ENCODE measurements at places on chromosomes 3 and 15. TPM values are rescaled to one million over a fixed set of nuclear protein-coding genes. Genes with fewer than 3 reads are reported as not detected.
A peak's percentile ranks its signal among the peaks of the same experiment; 100 is the strongest.

- peaks cover 9% of the 10 kb centered on the region for H3K4me1 ChIP-seq
- H3K27me3 ChIP-seq = peaks cover 45% of the 10 kb centered on the region
- H3K27ac ChIP-seq = no peak within 1 kb of the TSS
- H3K4me3 ChIP-seq = peak within 1 kb of the TSS; percentile 80
- DNase-seq = peak; percentile 79
- H3K36me3 ChIP-seq = no peaks in the 10 kb centered on the region
These were observed at the start of gene AGTR1 for GRCh38 chr3:148697306-148698189. Gene AGTR1 (plus strand): TSS chr3:148697903. CDS start chr3:148741036, 43,133 bp downstream.

- H3K36me3 ChIP-seq = no peaks in the 10 kb centered on the region
- H3K4me3 ChIP-seq = no peak overlapping the region
- DNase-seq = no peak
- no peak overlapping the region for H3K27ac ChIP-seq
- peaks cover 42% of the 10 kb centered on the region for H3K4me1 ChIP-seq
These were observed 154.9 kb downstream of the PEX5L start for GRCh38 chr3:179881791-179882190.

GRCh38 chr3:125140818-125141595 is 71.5 kb downstream of the SLC12A8 start:
- H3K27me3 ChIP-seq = peaks cover 8% of the 10 kb centered on the region
- no peaks in the 10 kb centered on the region for H3K36me3 ChIP-seq
- H3K4me3 ChIP-seq = peak overlapping the region; percentile 73
- DNase-seq = no peak
- no peak overlapping the region for H3K27ac ChIP-seq

- peaks cover 68% of the 10 kb centered on the region for H3K4me1 ChIP-seq
- H3K27ac ChIP-seq = 0 out of 2 replicates have a peak overlapping the region, but pooled peaks have one; percentile 43
- H3K4me3 ChIP-seq = no peak overlapping the region
- no peaks in the 10 kb centered on the region for H3K27me3 ChIP-seq
- no peak for DNase-seq
These were observed 87.4 kb upstream of the IQSEC1 start for GRCh38 chr3:13160619-13161018.

GRCh38 chr3:188663839-188664238 is 507.9 kb upstream of the TPRG1 start:
- peaks cover 13% of the 10 kb centered on the region for H3K4me1 ChIP-seq
- H3K36me3 ChIP-seq = peaks cover under 1% of the 10 kb centered on the region
- no peak overlapping the region for H3K27ac ChIP-seq
- no peak overlapping the region for H3K4me3 ChIP-seq

- H3K4me3 ChIP-seq = no peak overlapping the region
- no peaks in the 10 kb centered on the region for H3K4me1 ChIP-seq
- no peaks in the 10 kb centered on the region for H3K36me3 ChIP-seq
- H3K27ac ChIP-seq = no peak overlapping the region
These were observed 185.1 kb upstream of the TGFBR2 start for GRCh38 chr3:30421266-30421665.

GRCh38 chr3:67648229-67648628 is 6.2 kb downstream of the SUCLG2 start:
- no peak overlapping the region for H3K27ac ChIP-seq
- H3K4me3 ChIP-seq = no peak overlapping the region
- H3K36me3 ChIP-seq = peaks cover 6% of the 10 kb centered on the region
- H3K27me3 ChIP-seq = no peaks in the 10 kb centered on the region

- H3K27me3 ChIP-seq = peaks cover 53% of the 10 kb centered on the region
- no peak within 1 kb of the TSS for H3K27ac ChIP-seq
These were observed at the start of gene CLSTN2 for GRCh38 chr3:139935016-139935865. Gene CLSTN2 (plus strand): TSS chr3:139935185.

- H3K27me3 ChIP-seq = no peaks in the 10 kb centered on the region
- peak within 1 kb of the TSS; percentile 86 for H3K4me3 ChIP-seq
- H3K27ac ChIP-seq = peak within 1 kb of the TSS; percentile 90
- H3K36me3 ChIP-seq = peaks cover 22% of the 10 kb centered on the region
These were observed at the start of gene RFC4 for GRCh38 chr3:186806089-186807055. Gene RFC4 (minus strand): TSS chr3:186806482. CDS start chr3:186804713, 1,769 bp downstream.

DNA sequence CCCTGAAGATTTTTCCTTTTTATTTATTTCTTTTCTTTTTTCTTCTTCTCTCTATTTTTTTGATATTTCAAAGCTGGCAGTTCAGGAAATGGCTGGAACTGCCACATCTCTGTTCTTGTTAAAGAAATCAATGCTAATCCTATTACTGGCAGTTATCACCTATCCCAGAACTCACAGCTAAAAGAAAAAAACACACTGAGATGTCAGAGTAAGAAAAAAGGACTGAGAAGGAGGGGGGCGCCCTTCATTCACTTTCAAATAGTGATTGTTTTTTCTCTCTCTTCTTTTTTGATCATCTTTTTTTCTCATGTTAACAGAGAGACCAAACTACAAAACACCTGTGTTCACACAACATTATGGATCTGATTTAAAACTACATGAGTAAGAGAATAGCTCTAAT is 337.1 kb downstream of the IL20RB start:
- no peak overlapping the region for H3K4me3 ChIP-seq
- no peak for DNase-seq

DNA sequence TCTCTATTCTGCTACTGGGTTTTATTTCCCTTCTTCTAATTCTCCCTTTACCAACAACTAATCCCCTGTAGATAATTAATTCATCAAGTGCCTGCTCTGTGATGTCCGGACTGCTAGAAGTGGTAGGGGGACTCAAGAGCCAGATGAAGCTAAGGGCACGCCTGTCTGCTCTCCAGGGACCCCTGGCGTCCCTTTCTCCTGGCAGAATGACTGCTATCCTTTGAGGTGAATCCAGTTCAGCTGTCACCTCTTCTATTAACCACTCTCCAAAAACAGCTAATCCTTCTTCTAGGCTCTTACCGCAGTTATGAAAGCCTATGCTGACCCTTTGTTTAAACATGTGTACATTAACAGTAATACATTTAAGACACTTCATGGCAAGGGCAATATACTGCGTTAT is 1.4 kb upstream of the CHRNA7 start:
- H3K36me3 ChIP-seq = no peaks in the 10 kb centered on the region
- H3K27me3 ChIP-seq = peaks cover 30% of the 10 kb centered on the region
- H3K27ac ChIP-seq = no peak overlapping the region
- peaks cover 17% of the 10 kb centered on the region for H3K4me1 ChIP-seq
- DNase-seq = peak; percentile 55

DNA sequence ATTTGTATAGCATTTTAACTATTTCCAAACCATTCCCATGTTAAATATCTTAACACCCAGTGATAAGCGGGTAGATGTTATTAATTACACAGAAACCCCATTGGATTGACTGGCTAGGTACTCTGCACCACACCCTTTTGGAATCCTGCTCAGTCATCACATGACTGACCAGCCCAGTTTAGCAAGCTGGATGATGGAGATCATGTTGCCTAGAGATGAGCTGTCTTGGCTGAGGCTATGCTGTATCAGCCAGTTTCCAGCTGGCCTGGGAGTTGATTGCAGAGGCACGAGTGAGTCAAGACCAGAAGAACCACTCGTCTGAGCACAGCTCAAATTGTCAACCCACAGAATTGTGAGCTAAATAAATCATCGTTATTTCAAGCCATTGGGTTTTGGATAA is 124.6 kb downstream of the ZNF621 start:
- no peak overlapping the region for H3K4me3 ChIP-seq
- no peaks in the 10 kb centered on the region for H3K4me1 ChIP-seq
- no peak for DNase-seq
- no peak overlapping the region for H3K27ac ChIP-seq
- H3K36me3 ChIP-seq = no peaks in the 10 kb centered on the region

GRCh38 chr3:61158667-61159066 is 92.6 kb downstream of the FHIT start:
- H3K4me1 ChIP-seq = peaks cover 33% of the 10 kb centered on the region
- H3K27ac ChIP-seq = no peak overlapping the region
- no peak overlapping the region for H3K4me3 ChIP-seq
- H3K27me3 ChIP-seq = no peaks in the 10 kb centered on the region
- no peak for DNase-seq

DNA sequence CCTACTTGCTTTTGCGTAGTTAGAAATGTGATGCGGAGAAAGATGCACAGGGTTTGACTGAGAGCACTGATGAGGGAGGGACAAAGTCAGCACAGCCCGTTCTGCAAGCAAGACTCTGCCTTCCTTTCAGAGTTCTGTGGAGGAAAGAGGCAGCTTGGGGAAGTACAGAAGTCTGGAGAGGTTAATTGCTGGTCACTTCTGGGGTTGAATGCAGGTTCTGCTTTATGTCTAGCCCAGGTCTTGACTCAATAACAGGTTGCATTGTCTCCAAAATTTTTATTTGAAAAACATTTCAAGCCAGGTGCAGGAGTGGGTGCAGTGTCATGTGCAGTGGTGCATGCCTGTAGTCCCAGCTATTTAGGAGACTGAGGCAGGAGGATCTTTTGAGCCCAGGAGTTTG is 461.7 kb downstream of the NR2F2 start:
- no peak overlapping the region for H3K27ac ChIP-seq
- DNase-seq = no peak

DNA sequence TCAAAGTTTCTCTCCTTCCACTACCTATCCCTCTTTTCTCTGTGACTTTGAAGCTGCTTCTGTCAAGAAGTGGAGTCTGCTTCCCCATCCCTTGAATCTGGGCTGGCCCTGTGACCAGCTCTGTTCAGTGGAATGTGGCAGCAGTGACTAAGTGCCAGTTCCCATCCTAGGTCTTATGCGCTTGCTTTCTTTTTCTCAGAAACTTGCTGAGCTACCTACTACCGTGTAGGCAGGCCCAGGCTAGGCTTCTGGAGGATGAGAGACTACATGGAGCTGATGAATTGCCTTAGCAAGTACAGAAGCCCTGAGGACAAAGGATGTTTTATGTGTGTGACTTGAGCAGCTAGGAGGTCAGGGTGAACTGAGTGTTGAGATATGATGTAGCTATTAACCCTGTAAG is 123.2 kb downstream of the PDCD6IP start:
- no peak overlapping the region for H3K27ac ChIP-seq
- H3K4me3 ChIP-seq = no peak overlapping the region
- no peak for DNase-seq
- H3K27me3 ChIP-seq = no peaks in the 10 kb centered on the region
- peaks cover 14% of the 10 kb centered on the region for H3K4me1 ChIP-seq

- H3K4me3 ChIP-seq = no peak overlapping the region
- H3K36me3 ChIP-seq = no peaks in the 10 kb centered on the region
- no peak overlapping the region for H3K27ac ChIP-seq
- no peak for DNase-seq
- H3K27me3 ChIP-seq = no peaks in the 10 kb centered on the region
These were observed 220.9 kb upstream of the CDIN1 start for GRCh38 chr15:36358523-36358922.

- no peaks in the 10 kb centered on the region for H3K36me3 ChIP-seq
- no peak overlapping the region for H3K27ac ChIP-seq
- DNase-seq = no peak
- H3K27me3 ChIP-seq = peaks cover 15% of the 10 kb centered on the region
- H3K4me3 ChIP-seq = no peak overlapping the region
- H3K4me1 ChIP-seq = peaks cover 66% of the 10 kb centered on the region
These were observed 6.5 kb upstream of the USP3 start for GRCh38 chr15:63497642-63498467.

GRCh38 chr15:29835301-29835700 is 13.0 kb upstream of the TJP1 start:
- no peaks in the 10 kb centered on the region for H3K36me3 ChIP-seq
- H3K4me3 ChIP-seq = no peak overlapping the region
- 0 out of 2 replicates have a peak, but pooled peaks cover 4% of the 10 kb centered on the region for H3K4me1 ChIP-seq
- no peak overlapping the region for H3K27ac ChIP-seq
- no peak for DNase-seq

GRCh38 chr15:96553931-96554330 is 223.4 kb downstream of the NR2F2 start:
- no peaks in the 10 kb centered on the region for H3K4me1 ChIP-seq
- no peak overlapping the region for H3K27ac ChIP-seq
- H3K36me3 ChIP-seq = no peaks in the 10 kb centered on the region
- H3K4me3 ChIP-seq = no peak overlapping the region

GRCh38 chr3:32216172-32216783 is 22.2 kb upstream of the CMTM8 start:
- H3K4me3 ChIP-seq = no peak overlapping the region
- DNase-seq = no peak
- H3K27ac ChIP-seq = no peak overlapping the region
- H3K4me1 ChIP-seq = no peaks in the 10 kb centered on the region

- DNase-seq = peak; percentile 71
- peak overlapping the region; percentile 43 for H3K4me3 ChIP-seq
- H3K27me3 ChIP-seq = peaks cover 60% of the 10 kb centered on the region
- no peaks in the 10 kb centered on the region for H3K36me3 ChIP-seq
- H3K4me1 ChIP-seq = peaks cover 87% of the 10 kb centered on the region
These were observed 127.3 kb downstream of the EEFSEC start for GRCh38 chr3:128280481-128281052.

GRCh38 chr15:68730471-68730919 is 90.2 kb downstream of the ANP32A start:
- no peak overlapping the region for H3K4me3 ChIP-seq
- no peaks in the 10 kb centered on the region for H3K36me3 ChIP-seq
- peak; percentile 39 for DNase-seq
- H3K4me1 ChIP-seq = peaks cover 17% of the 10 kb centered on the region

DNA sequence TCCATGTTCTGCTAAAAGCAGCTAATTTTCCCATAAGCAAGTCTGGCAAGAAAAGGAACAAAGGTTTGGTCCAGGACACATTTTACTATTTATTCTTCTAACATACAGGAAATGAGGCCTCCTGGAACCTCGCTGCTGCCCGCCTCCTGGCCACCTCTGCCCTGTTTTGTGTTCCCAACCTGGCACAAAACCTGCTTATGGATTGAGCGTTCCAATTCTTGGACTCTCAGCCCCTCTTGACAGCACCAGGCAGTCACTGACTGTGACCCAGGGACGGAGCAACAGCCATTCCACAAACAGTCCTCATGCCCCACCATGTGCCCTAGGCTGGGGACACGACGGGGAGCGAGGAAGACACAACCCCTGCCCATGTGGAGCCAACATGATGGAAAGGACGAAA is 11.6 kb upstream of the SSUH2 start:
- H3K36me3 ChIP-seq = no peaks in the 10 kb centered on the region
- no peak overlapping the region for H3K4me3 ChIP-seq
- no peak for DNase-seq
- no peak overlapping the region for H3K27ac ChIP-seq

HRG gene
- 0.11 TPM for total RNA-seq

CCR2 gene
- total RNA-seq = not detected

KIF23 gene
- total RNA-seq = 87.8 TPM

FAIM gene
- total RNA-seq = 5.4 TPM

FRMD5 gene
- total RNA-seq = 14.1 TPM

All from WTC11 (cell line).